Natural killer cell treated with Interleukin-12 subunit alpha and Interleukin-12 subunit beta and Interleukin-15 and Interleukin-18, amount 100 ng/mL, for 72 hours (primary cell): ENCODE measurements at places on chromosomes 1 and 21.

GRCh38 chr1:98005326-98006010, 84.6 kb upstream of the DPYD start:
- no peak for DNase-seq

- DNase-seq = no peak
These were observed 28.5 kb upstream of the PRELP start for GRCh38 chr1:203447151-203447550.

- DNase-seq = no peak
These were observed 25.5 kb upstream of the IFNAR1 start for GRCh38 chr21:33299181-33299752.

DNA sequence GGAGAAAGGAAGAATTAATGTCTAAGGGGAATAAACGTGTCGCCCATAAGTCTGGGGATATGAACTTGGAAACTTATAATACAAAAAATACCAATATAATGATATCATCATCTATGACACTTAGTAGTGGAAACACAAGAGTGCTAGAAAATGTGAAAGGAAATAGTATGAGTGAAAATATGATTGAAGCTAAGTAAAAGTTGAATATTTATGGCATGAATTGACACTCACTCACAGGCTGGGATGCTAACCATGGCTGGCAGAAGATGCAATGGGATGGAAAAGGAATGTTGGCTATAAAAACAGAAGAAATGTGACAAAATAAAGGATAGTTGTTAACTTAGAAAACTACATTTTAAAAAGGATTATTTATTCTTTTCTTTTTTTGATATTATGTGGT, 120.1 kb downstream of the XPR1 start:
- no peak for DNase-seq

GRCh38 chr1:21072721-21073120, 104.0 kb downstream of the EIF4G3 start:
- no peak for DNase-seq

DNA sequence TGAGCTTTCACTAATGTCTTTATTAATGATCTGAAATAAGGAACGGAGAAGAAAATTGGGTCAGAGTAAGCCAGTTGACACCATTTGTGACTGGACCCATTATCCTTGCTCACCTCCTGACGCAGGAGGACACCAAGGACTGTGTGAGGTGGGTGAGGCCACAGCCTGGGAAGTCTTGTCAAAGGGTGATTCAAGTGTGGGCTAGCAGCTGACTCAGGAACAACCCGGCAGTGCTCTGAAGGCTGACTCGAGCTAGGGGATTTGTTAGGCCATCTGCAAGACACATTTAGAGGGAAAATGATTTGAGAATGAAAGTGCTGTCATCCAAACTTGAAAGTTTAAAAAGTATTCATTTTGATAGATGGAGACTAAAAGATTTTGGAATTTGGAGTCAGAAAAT, 21.2 kb downstream of the PRRX1 start:
- no peak for DNase-seq

GRCh38 chr1:47593013-47593568, 155.2 kb downstream of the FOXD2 start:
- no peak for DNase-seq

- no peak for DNase-seq
These were observed 99.5 kb downstream of the FGGY start for GRCh38 chr1:59396387-59396786.

- no peak for DNase-seq
These were observed 75.5 kb downstream of the HIVEP3 start for GRCh38 chr1:41842993-41843755.

- no peak for DNase-seq
These were observed 26.6 kb downstream of the TMEM51 start for GRCh38 chr1:15180189-15180588.

- DNase-seq = no peak
These were observed 5.3 kb downstream of the LUZP1 start for GRCh38 chr1:23163395-23163794.

DNA sequence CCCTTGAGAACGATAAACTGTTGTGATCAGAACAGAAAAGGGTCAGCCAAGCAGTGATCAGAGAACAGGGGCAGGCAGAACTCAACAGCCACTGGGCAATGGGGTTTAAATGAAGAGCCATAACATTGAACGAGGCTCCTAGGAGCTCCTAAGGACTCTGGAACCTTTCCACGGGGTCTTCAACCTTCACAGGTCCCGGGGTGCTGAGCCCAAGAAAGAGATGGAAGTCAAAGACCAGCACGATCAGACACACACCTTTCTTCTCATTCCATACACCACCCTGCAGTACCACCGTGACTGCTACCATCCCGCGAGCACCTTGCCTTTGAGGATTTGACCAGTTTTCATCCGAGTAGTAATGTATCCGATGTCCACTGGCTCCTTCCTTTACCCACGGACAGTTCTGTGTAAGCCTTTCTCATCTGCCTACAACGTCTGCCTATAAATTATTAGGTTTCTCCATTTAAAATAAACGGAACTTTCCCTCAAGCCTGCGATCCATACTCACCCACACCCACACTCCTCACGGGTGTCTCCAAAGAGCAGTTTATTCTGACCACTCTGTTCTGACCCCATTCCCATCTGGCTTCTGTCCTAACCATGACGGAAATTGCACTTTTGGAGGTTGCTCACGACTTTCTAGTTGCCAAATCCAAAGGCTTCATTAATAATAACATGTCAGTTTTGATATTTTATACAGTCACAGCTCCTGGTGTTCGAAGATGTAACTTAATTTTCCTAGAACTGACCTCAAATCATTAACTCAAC, 16.8 kb upstream of the HHAT start:
- DNase-seq = no peak

DNA sequence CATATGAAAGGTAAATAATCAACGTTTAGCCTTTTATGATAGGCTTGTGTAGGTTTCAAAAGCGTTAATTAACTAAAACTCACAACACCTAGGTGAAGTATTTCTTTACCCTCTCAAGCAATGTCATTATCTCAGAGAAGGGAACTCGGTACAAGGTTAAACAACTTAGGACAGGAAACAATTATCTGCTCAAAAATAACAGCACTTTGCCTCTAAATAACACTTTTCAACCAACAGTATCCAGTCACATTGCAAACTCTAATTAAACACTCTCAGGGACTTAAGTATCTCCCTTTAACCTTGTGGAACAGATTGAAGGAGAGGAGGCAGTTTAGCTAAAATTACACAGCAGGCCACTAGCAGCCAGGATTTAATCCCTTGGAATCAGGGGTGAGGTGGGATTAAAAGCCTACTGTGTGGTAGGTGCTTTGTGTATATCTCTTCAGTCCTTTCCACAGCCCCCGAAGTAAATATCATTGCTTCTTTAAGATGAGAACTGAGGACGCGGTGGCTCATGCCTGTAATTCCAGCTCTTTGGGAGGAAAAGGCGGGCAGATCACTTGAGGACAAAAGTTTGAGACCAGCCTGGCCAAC, 5.2 kb upstream of the AKNAD1 start:
- no peak for DNase-seq
